Activated T-cell treated with anti-CD3 and anti-CD28 coated beads, Interleukin-2, amount 50 U/mL, for 72 hours (primary cell): ENCODE measurements at places on chromosomes 16 and 17. TPM values are rescaled to one million over a fixed set of nuclear protein-coding genes. Genes with fewer than 3 reads are reported as not detected.

DNA sequence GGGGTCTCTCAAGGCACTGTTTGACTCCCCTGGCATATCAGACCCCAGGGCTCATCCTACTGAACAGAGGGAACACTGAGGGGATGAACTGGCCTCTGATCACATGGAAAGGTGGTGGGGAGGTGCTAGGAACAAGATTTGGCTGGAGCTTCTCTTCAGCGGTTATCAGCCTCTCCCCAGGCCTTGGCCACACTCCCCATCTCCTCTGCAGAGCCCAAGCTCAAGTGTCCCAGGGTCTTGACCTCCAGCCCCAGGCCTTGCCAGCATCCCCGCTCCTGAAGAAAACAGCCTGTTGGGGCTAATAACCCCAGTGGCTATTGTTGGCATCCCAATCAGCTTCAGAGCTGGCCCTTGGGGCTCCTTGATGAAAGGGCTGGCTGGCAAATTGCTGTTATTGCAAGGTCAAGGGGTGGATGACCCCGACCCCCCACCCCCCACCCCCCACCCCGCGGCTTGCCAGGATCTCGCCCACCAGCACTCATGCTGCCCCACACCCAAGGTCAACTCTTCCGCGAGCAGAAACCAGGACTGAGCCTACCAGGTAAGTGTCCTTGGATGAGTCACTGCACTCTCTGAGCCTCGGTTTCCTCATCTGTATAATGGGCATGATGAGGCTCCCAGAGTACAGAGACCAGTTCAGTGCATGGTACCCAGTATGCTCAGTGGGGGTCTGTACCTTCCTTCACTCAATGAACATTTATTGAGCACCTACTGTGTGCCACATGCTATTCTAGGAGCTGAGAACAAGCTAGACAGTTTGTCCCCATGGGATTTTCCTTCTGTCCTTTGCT, 18.8 kb upstream of the FAM83G start:
- no peak for DNase-seq

DNA sequence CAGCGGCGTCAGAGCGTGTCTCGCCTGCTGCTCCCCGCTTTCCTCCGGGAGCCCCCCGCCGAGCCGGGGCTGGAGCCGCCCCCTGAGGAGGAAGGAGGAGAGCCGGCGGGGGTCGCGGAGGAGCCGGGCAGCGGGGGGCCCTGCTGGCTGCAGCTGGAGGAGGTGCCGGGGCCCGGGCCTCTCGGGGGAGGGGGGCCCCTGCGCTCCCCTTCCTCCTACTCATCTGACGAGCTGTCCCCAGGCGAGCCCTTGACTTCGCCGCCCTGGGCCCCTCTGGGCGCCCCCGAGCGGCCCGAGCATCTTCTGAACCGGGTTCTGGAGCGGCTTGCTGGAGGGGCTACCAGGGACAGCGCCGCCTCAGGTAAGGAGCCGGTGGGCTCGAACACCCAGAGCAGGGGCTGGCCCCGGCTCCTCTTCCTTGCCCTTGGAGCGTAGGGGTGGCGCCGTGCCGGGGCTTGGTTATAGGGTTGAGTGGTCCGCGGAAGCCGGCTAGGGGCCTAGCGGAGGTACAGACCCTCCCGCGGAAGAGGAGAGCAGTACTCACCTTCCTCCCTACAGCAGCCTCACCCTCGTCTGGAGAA, 841 bp downstream of the RAPGEFL1 start:
- DNase-seq = no peak

DNA sequence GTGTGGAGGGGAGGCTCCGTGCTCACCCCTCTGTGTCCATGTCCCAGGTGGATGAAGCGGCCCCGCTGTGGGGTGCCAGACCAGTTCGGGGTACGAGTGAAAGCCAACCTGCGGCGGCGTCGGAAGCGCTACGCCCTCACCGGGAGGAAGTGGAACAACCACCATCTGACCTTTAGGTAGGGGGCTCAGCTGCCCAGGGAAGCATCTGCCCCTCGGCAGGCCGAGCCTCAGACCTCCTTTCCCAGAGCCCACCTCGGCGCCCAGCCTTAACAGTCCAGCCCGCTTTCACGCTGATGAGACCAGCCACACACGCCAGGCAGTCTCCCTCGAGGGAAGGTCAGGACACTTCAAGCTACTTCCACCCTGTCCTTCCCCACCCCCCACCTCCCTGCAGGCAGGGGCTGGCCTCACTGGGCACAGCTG, 12.7 kb downstream of the MMP15 start:
- no peak for DNase-seq

GRCh38 chr16:53048139-53048915, 4.4 kb downstream of the CHD9NB start:
- DNase-seq = no peak

DNA sequence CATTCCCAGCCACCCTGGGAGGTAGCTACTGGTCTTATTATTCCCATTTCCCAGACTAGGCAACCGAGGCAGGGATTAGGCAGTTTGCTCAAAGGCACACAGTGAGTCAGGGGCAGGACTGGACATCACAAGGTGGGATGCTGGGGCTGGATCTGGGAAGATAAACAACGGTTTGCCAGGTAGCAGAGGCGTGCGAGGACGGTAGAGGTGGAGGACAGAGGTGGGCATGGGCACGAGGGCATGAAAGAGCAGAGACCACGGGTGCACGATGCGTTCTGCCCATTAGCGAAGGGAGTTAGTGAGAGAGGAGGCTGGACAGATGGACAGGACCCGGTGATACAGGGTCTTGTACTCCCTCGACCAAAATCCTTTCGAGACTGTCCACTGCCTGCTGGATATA, 148.0 kb downstream of the SDK2 start:
- no peak for DNase-seq

DNA sequence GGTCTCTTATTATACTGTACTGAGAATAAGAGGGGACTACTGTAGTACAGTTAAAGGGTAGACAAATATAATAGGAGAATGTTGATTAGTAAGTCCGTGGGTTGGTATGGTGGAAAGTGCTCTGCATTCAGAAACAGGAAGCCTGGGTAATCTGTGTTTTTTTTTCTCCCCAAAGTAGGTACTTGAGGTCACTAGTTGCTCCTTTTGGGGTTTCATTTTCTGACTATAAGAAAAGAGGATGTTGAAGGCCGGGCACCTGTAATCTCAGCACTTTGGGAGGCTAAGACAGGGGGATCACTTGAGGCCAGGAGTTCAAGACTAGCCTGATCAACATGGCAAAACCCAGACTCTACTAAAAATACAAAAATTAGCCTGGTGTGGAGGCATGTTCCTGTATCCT, 42.0 kb upstream of the MMD start:
- DNase-seq = peak; percentile 10

DNA sequence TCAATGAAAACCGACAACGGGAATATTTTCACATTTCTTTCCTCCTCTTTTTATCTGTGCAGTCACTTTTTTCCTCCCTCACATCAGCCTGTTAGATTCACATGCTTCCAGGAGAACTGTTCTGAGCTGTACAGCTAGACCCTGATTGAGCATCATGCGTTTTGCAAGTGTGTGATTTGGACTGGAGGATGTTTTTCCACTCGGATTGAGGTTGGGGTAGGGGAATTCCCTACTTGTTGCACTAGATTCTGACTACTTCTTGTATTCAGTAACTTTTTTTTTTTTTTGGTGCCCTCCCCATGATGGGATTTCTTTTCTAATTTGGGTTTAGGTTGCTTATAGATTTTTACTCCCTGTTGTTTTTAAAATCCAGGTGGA, 4.8 kb downstream of the MSI2 start:
- DNase-seq = no peak

DNA sequence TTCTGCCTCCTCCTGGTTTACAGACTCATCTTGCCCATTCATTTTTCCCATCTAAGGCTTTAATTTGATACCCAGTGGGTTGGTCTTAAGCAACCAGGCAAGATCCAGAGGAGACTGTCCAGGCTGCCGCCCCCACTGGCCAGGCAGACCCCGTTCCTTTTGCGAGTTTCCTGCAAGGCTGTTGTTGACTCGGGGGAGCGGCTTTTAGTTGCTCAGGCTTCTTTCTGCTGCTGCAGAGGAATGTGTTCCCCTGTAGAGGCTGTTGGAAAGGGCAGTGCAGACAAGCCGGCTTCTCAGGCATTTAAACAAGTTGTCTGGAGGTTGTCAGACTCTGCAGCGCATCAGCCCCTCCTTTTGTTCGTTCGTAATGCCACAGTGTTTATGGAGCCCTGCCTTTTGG, 231.2 kb downstream of the PRKCA start:
- DNase-seq = no peak

- DNase-seq = no peak
Measured at GRCh38 chr17:74429604-74430384, 2.1 kb upstream of the GPRC5C start.

DNA sequence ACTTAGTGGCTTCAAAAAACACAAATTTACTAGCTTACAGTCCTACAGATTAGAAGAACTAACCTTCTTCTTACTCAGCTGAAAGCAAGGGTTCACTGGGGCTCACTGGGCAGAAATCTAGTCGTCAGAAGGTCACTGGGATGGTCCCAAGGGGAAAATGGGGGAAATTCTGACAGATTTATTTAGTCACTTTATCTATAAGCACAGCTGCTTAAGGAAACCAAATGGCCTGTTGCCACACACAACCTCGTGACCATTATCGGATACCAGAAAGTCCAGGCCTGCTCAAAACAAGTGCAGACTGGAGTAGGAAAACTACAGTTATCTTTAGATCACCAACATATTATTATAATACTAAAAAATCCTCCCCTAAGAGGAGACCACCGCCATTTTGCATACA, 374.6 kb upstream of the ASIC2 start:
- no peak for DNase-seq

DNA sequence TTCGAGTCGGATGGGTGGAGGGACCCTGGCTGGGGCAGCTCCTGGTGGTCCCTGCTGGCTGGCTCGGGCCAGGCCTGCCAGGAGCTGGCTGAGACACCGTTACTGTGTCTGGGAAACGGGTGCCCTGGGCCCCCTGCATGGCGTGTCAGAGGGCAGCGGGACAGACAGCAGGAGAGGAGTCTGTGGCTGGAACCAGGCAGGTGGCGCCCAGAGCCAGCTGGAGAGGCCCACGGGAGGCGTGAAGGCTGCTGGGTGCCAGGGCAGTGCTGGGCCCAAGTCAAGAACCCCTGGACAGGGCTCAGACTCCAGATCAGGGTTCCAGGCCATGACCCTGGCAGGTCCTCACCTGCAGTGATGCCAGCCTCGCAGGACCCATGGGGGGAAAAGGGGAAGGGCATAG, 16.6 kb downstream of the SOX8 start:
- no peak for DNase-seq

DNA sequence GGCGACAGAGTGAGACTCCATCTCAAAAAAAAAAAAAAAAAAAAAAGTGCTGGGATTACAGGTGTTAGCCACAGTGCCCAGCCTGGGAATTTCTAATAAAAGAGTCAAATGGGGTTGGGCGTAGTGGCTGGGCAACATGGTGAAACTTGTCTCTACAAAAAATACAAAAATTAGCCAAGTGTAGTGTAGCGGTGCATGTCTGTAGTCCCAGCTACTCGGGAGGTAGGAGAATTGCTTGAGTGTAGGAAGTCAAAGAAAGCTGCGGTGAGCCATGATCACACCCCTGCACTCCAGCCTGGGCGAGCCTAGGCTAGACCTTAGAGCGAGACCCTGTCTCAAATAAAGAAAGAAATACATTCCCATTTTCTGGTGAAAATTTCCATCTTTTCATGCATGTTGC, 2.4 kb upstream of the UTS2R start:
- no peak for DNase-seq

DNA sequence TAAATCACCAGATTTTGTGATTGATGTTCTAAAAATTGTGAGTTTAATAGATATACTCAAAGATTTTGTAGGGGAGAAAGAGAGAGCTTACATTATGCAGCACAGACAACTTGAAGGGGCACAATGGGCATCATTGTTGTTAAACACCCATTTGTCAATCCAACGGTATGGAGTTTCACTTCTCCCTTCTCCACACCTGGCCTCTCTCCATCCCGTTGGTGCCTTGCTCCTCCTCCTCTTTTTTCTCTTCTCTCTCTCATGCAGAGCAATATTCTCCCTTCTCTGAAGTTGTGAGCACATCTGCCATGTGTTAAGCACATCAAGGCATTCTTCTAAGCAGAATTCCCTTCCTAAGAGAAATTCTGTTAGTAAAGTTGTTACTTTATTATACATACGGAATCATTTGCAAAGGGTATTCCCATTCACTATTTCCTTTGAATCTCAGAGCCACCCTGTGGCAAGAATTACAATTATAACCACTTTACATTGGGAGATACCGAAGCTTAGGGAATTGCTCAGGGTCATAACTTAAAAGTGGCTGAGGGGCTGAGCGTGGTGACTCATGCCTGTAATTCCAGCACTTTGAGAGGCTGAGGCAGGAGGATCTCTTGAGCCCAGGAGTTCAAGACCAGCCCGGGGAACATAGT, 40.5 kb upstream of the SKAP1 start:
- no peak for DNase-seq

GRCh38 chr17:27993161-27993695, 49.2 kb upstream of the NLK start:
- DNase-seq = no peak

The PRCD gene
- total RNA-seq = 1.5 TPM

The CCL5 gene
- 178 TPM for total RNA-seq

The COIL gene
- 16.6 TPM for total RNA-seq

The TERB1 gene
- total RNA-seq = not detected

The RHBDL1 gene
- total RNA-seq = 3.5 TPM

The KRTAP4-4 gene
- total RNA-seq = not detected

The FBF1 gene
- 19.9 TPM for total RNA-seq
